ENCODE measurements at places on chromosomes 7 and 10. TPM values are rescaled to one million over a fixed set of nuclear protein-coding genes. Genes with fewer than 3 reads are reported as not detected.

GRCh38 chr10:91054325-91054724 lies 133.4 kb upstream of the ANKRD1 start:
- no peak for DNase-seq

DNA sequence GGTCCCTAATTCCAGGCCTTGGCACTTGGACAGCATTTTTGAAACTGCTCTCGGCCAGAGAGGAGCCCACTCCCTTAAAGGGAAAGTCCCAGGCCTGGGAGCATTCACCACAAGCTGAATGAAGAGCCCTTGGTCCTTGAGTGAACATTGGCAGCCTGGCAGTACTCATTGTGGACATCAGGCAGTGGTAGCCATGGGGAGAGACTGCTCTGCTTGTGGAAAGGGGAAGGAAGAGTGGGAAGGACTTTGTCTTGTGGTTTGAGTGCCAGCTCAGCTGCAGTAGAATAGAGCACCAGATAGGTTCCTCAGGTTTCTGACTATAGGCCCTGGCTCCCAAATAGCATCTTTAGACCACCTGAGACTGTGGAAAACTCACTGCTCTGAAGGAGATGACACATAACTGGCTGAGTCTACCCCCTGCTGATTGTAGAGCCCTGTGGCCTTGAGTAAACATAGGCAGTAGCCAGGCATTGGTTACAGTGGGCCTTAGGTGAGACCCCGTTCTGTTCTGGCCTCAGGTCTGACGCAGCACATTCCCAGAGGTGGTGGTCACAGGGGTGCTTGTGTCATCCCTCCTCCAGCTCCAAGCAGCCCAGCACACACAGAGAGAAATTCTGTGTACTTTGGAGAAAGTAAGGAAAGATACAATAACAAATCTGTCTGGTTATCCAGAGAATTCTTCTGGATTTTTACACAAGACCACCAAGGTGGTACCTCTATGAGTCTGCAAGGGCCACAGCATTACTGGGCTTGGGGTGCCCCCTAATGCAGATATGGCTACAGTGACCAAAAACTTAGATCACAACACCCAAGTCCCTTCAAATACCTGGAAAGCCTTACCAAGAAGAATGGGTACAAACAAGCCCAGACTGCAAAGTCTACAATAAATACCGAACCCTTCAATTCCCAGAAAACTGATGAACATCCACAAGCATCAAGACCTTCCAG lies 153.8 kb downstream of the GNAI1 start:
- peak; percentile 15 for DNase-seq

DNA sequence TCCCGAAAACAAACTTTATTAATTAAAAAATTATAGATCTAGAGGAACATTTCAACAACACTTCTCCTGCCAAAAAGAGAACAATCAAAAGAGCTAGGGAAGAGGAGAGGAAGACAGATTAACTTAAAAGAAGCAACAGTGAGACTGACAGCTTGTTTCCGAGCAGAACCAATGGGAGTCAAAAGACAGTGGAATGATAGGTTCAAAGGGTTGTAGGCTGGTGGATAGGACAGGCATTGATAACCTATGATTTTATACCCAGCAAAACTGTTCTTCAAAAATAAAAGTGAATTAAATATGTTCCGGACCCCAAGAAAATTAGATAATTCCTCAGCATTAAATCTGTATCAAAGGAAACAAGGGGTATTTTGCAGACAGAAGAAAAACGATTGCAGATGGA lies 207.6 kb downstream of the MAD1L1 start:
- DNase-seq: peak; percentile 8

GRCh38 chr10:86062198-86062550 lies 304.4 kb downstream of the GRID1 start:
- DNase-seq: no peak

TMUB1 gene
- total RNA-seq: 18.1 TPM

MEPCE gene
- 28.6 TPM for total RNA-seq

GPR158 gene
- under 0.01 TPM for total RNA-seq

Data from osteoblast (primary cell).